ENCODE measurements at places on chromosomes 6 and 20.
A peak's percentile ranks its signal among the peaks of the same experiment; 100 is the strongest.

DNA sequence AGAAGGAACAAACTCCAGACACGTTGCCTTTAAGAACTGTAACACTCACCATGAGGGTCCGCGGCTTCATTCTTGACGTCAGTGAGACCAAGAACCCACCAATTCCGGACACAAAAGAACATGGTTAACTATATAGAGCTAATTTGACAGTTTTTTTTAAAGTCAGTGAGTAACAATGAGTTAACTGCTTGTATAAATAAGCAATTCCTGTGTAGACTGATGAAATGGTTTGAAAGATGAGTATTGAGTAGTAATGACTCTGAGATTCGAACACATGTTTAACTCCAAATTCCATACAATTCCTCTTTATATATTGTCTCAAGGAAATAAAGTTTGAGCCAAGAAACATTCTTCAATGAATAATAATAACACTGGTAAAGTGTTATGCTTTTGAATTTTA, 478.0 kb downstream of the MMUT start:
- DNase-seq = peak; percentile 29

- DNase-seq = no peak
These were observed 14.8 kb upstream of the HLA-DRB1 start for GRCh38 chr6:32604434-32604877.

DNA sequence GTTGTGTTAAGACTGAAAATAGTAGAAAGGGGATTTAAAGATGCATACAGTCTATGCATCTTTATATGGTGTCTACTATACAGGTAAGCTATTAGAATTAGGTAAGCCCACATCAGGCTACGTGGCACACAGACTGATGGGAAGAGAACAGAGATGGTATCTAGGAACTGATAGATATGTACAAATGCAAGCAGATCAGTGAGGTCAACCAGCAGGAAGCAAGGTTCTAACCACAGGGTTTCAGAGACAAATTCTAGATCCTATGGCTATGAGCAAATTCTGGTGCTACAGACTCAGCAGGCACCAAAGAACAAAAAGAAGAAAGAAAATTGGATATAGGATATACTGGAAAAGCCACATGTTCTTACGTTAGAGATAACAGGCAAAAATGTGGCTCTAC, 110.6 kb downstream of the TRDN start:
- DNase-seq = no peak

GRCh38 chr6:119881416-119881815, 531.9 kb upstream of the MAN1A1 start:
- DNase-seq = peak; percentile 6

DNA sequence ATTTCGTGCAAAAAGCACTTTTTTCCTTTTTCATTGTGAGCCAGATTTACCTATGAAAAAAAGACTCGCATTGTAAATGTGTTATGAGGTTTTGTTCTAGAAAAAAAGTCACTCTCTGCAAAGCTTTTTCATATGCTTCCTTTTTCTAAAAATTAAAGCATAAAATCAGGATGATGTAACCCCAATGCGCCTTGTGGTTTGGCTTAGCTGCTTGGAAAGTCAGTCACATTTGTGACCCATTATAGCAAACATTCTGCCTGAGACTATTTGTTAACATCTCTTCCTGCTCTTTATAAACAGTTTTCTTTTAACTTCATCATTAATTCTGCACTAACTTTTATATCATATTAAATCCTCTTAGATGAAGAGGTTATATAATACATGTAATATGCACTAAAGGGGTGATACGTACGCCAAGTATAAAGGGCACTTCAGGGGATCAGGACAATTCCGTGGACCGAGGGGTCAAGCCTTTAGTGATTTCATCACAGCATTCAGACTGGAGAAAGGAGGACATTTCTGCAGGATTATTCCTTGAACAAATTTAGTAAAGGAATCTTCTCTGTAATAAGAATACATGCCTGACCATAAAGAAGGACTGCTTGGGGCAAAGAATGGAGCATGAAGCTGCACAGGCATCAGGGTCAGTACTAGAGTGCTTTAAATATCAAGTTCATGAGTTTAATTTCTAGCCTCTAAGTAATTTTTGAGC, 48.1 kb upstream of the SMLR1 start:
- DNase-seq = peak; percentile 62

GRCh38 chr6:31663126-31663960, 1.5 kb downstream of the GPANK1 start:
- DNase-seq = peak; percentile 36

DNA sequence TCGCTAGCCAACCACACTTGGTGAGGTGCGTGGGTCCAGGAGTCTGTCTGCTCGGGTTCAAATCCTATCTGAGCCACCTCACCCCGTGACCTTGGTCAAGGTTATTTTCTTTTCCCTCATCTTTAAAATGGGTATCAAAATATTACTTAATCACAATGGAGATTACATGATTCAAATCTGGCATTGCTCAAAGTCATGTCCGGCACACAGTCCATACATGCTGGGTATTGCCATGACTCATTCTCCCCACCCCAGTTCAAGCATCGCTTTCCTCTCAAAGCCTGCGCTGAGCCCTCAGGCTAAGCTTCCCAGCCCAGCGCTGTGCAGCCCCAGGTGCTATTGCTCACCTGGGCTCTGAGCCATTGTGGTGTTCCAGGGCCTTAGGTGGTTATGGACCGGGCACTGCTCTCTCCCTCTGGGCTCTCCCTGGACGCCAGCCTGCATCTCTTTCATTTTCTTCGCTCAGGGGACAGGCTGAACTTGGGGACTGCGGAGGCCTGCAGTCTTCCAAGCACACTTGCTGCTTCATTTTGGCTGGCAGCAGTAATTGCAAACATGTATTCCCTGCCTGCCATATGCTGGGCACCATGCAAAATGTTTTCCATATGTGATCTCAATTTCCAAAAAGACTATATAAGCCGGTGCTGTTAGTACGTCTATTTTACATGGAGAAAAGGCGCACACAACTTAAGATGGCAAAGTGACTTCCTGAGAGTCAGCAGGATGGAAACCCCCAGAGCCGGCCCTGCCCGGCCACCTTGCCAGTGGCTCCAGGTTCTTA, 27.3 kb downstream of the WRNIP1 start:
- DNase-seq = no peak

GRCh38 chr20:57968120-57968519, 258.3 kb upstream of the PMEPA1 start:
- DNase-seq = no peak
